Cerebellar nuclear complex (tissue), 1 donor: ENCODE measurements at places on chromosomes 13 and 19.

DNA sequence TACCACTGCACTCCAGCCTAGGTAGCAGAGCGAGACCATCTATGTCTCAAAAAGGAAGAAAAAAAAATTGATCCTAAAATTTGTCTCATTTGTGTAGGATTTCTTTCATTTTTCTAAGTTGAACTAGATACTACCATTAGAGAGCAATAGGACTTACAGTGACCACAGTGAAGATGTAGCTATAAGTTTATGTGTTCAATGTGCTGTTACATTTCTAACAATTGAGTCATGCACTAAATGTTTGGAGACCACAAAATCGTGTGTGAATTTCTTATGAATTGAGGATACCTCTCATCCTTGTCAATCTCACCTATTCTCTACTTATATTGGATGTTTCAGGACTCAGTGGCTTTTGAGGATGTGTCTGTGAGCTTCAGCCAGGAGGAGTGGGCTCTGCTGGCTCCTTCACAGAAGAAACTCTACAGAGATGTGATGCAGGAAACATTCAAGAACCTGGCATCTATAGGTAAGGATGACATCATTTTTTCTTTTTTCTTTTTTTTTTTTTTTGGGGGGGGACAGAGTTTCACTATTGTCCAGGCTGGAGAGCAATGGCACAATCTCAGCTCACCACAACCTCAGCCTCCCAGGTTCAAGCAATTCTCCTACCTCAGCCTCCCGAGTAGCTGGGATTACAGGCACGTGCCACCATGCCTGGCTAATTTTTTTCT is 12.8 kb downstream of the ZNF791 start:
- DNase-seq = no peak

DNA sequence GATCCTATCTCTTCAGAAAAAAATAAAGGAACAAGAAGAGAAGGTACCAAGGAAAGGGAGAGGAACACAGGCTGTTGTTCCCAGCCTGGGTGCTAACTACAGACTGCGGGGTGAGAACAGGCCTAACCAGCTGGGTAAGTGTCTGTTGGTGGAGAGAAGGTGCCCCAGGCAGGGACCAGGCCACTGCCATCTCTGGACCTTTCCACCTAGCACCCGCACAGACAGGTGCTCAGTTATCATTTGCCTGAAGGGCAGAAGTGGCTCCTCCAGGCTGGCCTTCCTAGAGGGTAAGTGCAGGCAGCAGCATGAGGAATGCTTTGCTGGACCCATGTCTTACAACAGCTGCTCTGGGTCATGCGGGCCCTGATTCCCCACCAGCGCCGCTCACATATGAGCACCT is 10.1 kb downstream of the DNMT1 start:
- no peak for DNase-seq

- no peak for DNase-seq
These were observed 178.2 kb downstream of the KLF12 start for GRCh38 chr13:73955977-73956500.

DNA sequence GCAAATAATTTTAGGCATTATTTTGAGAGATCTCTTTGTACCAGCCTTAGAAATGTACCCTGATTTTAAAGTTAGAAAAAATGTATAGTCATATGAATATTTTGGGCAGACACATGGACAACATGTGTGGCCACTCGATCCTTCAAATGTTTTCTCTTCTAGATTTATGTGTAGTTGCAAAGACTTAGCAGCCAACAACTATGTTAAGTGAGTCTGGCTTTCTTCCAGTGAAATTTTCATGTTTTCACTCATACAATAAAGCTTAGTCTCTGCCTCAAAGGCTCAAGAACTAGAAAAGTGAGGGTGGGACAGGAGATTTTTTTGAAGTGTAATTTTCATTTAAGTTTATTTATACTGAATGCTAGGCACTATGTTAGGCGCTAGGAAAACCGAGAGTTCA is 207.7 kb upstream of the DACH1 start:
- no peak for DNase-seq

DNA sequence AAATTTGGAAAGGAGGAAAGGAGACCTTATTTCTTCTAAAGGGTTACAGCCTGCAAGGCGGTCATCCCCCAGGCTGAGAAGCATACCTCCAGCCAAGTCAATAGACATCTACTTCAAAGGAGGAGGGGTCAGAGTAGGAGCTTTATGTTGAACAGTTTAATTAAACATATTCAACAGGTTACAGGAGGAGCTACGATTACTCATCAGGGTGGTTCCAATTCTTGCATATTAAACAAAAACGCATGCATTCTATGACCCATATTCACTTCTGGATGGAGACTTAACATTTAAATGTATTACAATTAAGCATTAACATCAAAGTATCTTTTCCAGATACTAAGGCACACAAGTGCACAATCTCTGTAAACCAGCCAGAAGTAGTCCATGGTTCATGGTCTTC is 1955.0 kb downstream of the PCDH9 start:
- DNase-seq = no peak

- DNase-seq = no peak
These were observed 12.3 kb upstream of the ARL11 start for GRCh38 chr13:49615836-49616675.

- no peak for DNase-seq
These were observed 47.5 kb upstream of the NDUFS7 start for GRCh38 chr19:1336079-1336684.

GRCh38 chr13:44142540-44142867 is 231.1 kb upstream of the SERP2 start:
- DNase-seq = no peak

- no peak for DNase-seq
These were observed 12.9 kb upstream of the TPT1 start for GRCh38 chr13:45353895-45354294.

GRCh38 chr13:97135883-97136282 is 86.2 kb upstream of the MBNL2 start:
- DNase-seq = no peak

GRCh38 chr13:98348466-98349200 is 171.6 kb upstream of the RNF113B start:
- no peak for DNase-seq

- DNase-seq = no peak
These were observed 5.3 kb upstream of the UQCR11 start for GRCh38 chr19:1610579-1610978.

DNA sequence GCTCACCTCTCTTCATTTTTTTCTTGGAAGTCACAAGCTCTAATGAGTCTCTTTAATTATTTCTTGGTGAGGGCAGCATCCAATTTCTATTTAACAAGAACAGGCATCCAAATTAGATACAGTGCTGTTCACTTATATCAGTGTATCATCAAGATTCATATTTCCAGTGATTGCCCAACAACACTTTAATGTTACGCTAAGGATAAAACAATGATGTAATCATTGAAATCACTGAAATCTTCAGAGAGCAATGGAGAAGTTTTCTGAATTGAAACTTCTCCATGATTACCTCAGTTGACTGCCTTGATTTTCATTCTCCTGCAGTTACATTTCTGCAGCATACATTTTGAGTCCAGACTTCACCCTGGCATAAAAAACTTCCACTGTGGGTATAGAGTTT is 17.1 kb upstream of the LRCH1 start:
- DNase-seq = no peak

- DNase-seq = no peak
These were observed 43.7 kb upstream of the HMGB1 start for GRCh38 chr13:30509254-30510050.

GRCh38 chr19:35119091-35119490 is 3.5 kb downstream of the FXYD3 start:
- no peak for DNase-seq

- DNase-seq = no peak
These were observed 60.1 kb downstream of the KLF2 start for GRCh38 chr19:16384688-16385087.

DNA sequence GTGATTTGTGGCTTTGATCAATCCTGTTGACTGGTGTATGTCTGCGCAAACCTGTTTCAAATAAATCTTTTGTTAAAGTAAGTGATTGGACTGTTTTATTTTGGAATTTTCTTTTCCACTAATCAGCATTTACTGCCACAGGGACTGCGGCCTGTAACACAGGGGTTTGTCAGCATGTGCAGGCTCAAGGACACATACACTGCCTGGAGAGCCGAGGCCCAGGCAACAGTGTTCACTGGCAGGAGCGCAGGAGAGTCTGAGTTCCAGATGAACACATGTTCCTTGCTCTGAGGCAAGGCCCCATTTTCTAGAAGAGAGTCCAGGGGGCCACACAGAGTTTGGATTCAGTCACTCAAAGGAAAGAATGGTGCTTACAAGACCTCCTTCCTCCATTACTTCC is 26.0 kb downstream of the SHISA2 start:
- DNase-seq = no peak
